ENCODE measurements at places on chromosomes 3 and 15.

GRCh38 chr3:31687020-31687802 lies 154.5 kb downstream of the STT3B start:
- DNase-seq, result no peak

- DNase-seq, result peak; percentile 9
These were observed 214.1 kb upstream of the CTNNB1 start for GRCh38 chr3:40985195-40985594.

DNA sequence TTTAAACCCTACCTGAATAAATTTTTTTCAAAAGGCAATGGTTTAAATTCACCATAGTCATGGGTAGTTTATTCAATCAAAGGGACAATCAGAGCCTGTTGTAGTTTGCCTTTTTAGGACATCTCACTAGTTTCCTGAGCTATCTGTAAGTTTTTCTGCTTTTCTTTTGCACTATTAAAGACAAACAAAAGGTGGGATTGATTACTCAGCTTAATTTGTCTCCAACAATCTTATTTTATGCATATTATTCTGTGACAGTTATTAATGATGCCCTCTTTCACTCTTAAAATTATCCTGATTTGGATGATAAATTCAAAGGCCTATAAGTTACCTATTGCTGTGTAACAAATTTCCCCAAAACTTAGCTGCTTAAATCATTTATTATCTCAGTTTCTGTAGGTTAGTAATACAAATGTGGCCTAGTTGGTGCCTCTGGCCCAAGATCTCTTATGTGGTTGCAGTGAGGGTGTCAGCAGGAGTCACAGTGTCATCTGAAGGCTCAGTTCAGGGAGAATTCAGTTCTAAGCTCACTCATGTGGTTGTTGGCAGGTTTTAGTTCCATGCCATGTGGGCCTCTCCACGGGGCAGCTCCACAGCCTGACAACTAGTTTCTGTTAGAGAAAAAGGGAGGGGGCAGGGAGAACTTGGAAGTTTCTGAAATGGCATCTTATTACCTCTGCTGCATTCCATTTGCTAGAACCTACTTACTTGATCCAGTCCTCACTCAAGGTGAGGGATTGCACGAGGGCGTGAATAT lies 16.0 kb downstream of the ARMC8 start:
- DNase-seq, result peak; percentile 41

DNA sequence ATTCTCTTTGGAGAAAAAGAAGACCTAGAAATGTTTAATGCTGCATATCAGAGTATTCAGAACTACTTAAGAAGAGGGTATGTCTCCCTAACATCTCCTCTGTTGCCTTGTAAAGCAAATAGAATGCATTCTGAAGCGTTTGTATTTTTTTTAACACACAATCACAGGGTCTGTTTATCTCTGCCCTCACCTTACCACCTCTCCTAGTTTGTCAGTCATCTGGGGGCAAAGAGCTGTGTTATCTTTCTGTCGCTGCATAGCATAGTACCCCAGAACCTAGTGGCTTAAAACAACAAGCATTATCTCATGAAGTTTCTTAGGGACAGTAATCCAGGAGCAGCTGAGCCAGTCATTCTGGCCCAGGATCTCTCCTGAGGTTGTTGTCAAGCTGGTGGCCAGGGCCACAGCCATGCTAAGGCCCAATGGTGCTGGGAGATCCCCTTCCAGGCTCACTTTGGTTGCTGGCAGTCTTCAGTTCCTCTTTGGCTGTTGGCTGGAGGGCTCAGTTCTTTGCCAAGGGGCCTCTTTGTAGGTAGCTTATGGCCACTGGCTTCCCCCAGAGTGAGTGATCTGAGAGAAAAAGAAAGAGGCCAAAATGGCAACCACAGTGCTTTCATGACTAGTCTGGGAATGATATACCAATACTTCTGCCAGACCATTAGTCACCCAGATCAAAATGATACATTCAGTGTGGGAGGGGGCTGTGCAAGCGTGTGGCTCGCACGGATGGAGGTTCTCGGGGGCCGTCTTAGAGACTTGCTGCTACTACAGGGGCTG lies 17.8 kb downstream of the EDEM1 start:
- DNase-seq, result no peak

GRCh38 chr15:36914466-36914865 lies 185.9 kb downstream of the MEIS2 start:
- DNase-seq, result no peak

DNA sequence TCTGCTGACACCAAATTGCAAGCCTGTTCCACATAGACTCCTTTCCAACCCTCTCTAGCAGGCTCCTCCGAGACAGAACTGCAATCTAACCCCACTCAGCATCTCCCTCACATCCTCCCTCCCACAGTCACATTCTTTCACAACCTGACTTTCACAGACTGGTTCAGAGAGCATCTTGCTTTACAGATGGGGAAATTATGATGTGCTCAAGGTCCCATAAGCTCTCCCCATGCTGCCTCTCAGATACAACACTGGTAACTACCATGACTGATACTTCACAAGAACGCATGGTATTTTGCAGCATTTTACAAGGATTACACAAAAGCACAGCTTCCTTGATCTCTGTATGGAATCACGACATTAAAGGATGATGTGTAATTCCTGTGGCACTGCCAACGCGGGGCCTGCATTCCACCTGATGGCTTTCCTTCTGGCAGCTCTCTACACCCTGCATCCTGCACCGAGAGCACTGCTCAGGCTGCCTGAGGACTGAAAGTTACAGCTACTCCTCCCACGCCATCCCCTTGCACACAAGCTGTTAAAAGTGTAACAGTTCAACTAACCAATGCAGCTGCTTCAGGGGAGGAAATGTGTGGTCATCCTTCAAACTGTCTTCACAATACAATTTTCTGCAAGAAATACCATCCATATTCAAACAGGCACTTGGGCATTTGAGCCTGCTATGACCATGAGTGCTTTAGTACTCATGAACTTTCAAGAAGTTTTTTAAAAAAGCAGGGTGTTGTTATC lies 27.6 kb downstream of the TBC1D2B start:
- no peak for DNase-seq

- no peak for DNase-seq
These were observed 19.1 kb upstream of the RPL22L1 start for GRCh38 chr3:170889132-170889531.

- no peak for DNase-seq
These were observed 360.8 kb upstream of the MCTP2 start for GRCh38 chr15:93870583-93870982.

DNA sequence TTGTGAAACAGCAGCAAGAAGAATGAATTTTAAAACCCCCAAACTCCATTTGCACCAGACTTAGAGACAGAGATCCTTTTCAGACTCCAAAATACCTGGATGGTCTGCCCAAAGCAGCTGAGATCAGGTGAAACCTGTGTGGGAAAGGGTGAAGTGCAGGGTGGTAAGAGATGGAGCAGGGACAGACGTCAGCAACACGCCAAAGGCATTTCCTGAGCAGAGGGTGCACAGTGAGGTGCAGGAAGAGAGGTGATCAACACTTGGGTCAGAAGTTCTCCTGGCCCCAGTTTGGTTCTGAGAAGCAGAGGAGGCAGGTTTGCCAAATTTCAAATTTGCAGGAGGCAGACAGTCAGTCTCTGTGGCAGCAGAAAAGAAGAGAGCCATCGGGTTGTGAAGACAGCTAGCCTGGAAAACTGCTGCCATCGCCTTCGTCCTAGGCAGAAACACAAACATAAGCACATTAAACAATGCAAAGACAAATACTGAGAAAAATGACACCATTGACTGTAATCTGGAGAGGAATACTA lies 9.8 kb downstream of the CCR4 start:
- DNase-seq, result no peak

DNA sequence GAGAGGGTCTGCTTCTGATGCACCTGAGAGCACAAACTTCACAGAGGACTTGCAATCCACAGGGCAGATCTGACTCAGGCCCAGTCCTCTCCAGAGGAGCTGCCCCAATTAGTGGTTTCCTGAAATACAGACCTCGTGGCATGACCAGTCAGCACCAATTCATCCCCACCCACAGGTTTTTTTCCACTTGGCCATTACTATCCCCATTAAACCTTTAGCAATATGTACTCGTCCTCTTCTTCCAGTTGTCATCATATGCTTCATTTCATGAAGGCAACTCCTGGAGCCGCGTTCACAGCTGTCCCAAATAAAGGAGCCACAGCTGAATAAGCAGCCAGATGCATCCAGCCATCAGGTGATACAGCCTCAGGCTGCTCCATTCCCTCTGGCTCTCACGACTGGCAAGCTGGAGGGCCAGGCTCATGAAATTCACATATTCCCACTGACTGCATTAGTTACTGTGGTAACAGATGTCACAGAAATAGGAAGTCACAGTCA lies 163.1 kb downstream of the FMN1 start:
- DNase-seq, result no peak

DNA sequence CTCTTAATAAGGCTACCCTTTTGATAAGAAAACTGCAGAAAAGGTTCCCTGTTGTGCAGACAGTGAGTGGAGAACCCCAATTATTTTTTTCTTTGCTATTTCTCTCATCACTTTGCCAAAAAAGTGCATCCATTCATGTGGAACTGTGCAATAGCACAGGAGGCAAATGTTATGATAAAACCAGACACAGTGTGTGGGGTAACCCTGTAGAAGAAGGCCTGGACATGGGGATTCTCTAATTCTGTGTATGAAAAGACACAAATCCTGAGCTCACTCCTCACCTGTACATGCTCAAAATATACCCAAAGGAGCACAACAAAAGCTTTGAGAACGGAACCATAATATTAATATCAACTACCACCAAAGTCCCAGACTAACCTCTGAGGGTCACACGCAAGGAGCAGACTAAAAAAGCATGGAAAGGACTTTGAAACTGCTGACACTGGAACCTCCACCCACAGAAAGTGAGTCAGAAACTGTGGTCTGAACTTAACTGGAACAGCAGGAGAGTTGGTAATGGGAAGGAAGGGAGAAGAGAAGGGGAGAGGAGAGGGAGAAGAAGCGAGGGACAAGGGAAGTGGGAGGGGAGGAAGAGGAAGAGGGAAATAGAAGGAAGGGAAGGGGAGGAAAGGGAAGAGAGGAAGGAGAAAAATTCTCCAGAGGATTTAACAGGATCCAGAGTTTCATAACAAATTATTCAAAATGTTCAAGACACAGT lies 299.9 kb downstream of the TBC1D5 start:
- DNase-seq, result peak; percentile 89

- no peak for DNase-seq
These were observed 258.3 kb upstream of the ICE2 start for GRCh38 chr15:60737217-60737616.

GRCh38 chr3:61154457-61155198 lies 96.6 kb downstream of the FHIT start:
- DNase-seq, result no peak

GRCh38 chr3:64459711-64460110 lies 228.1 kb downstream of the ADAMTS9 start:
- DNase-seq, result no peak

- DNase-seq, result no peak
These were observed 43.3 kb downstream of the RASGRP1 start for GRCh38 chr15:38521316-38521715.

DNA sequence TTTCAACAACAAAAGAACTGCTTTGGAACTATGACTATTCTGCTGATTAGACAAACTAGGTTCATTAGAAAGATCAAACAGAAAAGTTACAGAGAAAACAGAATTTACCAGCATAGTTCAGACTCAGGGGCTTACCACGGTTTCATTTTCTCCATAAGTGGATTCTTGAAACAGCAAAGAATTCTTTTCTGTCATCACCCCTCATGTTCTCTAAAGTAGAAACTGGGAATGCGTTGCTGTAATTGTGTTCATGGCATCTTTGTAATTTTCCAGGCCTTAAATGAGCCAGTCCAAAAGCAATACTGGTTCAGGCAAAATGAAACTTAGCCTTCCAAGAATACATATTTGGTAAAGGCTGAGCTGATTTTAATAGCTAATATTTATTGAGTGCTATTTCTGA lies 287.8 kb downstream of the CHL1 start:
- no peak for DNase-seq

- DNase-seq, result no peak
These were observed 173.3 kb downstream of the ALDH1A2 start for GRCh38 chr15:57892181-57892580.

GRCh38 chr15:48922046-48922445 lies 41.7 kb downstream of the SHC4 start:
- no peak for DNase-seq

DNA sequence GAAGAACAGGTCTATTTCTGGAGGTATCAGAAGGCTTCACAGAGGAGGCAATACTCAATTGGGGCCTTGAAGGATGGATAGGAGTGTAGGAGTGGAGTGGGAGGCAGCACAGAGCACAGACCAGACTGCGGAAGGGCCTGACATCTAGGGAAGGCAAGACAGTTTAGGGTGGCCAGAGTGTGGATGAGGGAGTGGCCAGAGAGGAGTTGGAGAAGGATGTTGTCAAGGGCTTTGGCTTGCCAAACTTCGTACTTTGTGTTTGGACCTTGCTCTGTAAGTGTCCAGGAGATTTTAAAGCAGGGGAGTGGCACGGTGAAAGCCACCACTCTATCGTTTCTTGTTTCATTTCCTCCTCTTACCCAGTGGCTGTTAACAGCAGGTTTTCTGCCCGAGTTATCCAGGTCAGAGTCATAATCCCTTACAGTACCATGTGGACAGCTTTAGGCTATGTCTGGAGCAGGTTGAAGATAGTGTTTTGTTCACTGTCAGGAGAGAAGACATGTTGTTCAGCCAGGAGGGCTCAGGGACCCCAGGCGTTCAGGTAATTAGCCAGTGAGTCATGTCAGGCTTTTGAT lies 12.3 kb downstream of the SMAD3 start:
- DNase-seq, result no peak

DNA sequence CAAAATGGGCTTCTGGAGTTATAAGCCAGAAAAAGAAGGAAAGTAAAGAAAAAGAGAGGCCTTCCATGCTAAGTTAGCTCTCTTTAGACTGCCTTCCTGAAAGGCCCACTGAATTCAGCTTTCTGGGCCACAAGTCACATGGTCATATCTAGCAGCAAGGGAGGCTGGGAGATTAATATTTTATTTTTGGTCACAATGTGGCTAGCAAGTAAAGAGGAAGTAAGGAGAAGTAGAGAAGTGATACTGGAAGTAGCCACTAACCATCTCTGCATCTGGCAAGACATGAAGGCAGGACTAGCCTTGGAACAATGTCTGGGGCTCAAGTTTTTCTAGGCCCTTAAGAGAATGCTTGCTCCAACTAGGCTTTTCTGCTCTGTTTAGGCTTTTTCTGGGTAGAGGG lies 81.8 kb upstream of the UBE2E1 start:
- DNase-seq, result peak; percentile 55

GRCh38 chr15:55407498-55408011 lies 604 bp downstream of the CCPG1 start:
- DNase-seq, result peak; percentile 79

GRCh38 chr3:64267721-64268604 lies 42.7 kb upstream of the PRICKLE2 start:
- no peak for DNase-seq

DNA sequence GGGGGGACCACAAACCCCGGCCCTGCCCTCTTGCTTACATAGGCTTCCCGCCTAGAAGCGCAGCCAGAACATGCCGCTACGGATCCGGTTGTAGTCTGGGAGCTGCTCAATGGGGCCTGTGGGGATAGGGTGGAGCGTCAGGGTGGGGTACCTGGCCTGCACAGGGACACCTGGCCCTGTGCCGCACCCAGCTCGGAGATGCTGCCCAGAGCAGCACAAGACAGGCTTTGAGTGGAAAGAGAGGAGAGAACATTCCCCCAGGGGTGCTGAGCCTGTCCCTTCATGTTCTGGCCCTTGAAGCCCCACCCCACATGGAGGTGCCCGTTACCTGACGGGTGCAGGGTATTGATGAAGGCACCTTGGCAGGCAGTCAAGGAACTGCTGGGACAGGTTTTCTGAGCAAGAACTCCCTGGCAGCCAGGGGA lies 4.0 kb upstream of the COL7A1 start:
- no peak for DNase-seq

Data from OCI-M1 (cell line).